ENCODE measurements at places on chromosomes 5 and 9.

GRCh38 chr5:172002840-172003512, 3.5 kb downstream of the FBXW11 start:
- DNase-seq: no peak

DNA sequence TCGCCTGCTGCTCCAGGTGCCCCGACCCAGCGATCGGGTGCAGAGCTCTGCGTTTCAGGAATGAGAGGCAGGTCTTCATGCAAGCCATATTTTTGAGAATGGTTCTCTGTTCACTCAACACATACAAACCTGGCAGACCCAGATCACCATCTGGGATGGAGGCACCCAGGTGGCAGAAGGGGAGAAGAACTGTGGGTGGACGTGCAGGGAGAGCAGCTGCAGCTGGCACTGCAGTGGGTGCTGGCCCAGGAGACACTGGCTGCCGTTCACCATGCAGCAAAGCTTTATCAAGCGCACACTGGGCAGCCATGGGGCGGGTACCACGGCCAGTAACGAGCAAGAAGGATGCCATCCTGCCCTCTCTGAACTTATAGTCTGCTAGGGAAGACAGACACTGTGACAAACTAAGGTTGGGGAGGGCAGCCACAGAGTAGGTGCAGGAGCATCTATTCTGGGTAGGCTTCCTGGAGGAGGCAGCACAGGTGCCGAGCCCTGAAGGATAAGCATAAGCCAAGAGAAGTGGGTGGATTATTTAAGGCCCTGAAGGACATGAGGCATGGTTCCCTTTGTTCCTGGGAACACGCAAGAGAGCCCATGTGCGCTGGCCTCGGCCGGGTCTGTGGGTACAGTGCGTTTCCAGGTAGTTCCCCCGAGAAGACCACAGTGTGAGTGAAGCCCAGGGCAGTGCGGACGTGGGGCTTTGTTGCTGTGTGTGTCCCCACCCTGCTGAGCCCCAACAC, 46.2 kb upstream of the FCN2 start:
- no peak for DNase-seq

DNA sequence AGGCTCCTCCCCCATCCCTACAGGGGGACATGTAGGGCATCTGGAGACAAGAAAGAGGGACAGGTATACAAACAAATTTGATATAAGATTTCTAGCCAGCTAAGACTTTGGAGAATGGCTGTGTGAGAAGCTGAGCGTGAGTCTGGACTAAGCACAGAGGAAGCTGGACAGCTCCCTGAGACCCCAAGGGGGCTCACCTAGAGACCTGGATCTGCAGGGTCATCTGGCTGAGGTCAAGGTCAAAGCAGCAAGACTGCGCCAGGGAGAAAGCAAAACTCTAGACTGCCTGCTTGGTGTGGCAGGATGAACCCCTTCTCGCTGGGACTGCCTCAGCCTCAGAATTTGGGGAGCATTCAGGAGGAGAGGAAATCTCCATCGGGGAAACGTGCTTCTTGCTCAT, 8.0 kb upstream of the GSN start:
- no peak for DNase-seq

DNA sequence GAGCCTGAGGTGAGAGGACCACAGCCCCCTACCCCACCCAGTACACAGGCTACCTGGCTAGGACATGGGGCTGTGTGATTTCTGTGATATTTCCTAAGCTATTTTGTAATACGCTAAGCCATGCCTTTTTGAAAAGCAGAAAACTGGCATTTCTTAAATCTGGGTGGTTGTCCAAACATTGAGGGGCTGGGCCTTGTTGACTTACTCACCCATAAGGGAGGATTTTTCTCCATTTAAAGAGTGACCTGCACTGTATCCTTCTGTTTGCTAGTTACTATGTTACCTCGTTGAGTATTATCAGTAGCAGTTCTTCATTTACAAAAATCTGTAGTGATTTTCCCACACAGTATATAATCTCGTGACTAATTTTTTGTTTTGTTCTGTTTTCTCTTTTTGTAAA, 117.5 kb upstream of the OTULINL start:
- DNase-seq: no peak

All from right atrium auricular region (tissue), 2 donors.